Ammon's horn (tissue), 1 donor: ENCODE measurements at places on chromosomes 11 and 22.

GRCh38 chr11:61162092-61162941 lies 1.1 kb upstream of the VPS37C start:
- DNase-seq = peak; percentile 64

GRCh38 chr11:78163828-78164227 lies 24.4 kb upstream of the ALG8 start:
- no peak for DNase-seq

DNA sequence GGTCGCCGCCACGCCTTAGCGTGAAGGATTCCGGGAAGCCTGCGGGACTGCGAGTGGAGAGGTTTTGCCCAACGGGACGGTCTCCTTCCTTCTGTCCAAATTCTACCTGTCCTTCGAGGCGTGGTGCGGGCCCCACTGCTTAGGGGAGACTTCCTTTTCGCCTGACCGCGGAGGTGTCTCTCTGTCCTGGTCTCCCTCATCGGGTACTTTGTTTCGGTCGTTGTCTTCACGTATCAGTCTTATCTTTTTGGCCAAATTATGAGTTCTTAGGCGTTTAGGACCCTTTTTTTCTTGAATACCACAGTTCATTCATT lies 388 bp downstream of the HINFP start:
- DNase-seq = no peak

GRCh38 chr22:31520051-31520450 lies 23.7 kb downstream of the SFI1 start:
- no peak for DNase-seq

DNA sequence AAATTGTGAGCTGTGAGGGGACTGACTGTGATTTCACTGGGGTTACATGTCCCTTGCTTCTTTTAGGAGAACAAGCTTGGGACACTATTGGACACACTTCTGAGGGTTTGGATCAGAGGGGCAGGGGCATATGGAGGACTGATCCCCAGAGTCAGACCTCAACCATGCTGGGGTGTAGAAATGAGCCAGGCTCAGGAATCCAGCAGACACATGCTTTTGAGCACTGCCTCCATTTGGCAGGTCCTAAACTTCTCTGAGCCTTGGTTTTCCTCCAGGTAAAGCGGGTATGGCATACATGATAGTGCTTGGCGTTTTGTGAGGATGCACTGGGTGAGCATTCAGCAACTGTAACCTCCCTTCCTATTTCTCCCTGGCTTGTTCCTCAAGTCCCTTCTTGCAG lies 74.7 kb downstream of the ADAMTS15 start:
- DNase-seq = no peak

DNA sequence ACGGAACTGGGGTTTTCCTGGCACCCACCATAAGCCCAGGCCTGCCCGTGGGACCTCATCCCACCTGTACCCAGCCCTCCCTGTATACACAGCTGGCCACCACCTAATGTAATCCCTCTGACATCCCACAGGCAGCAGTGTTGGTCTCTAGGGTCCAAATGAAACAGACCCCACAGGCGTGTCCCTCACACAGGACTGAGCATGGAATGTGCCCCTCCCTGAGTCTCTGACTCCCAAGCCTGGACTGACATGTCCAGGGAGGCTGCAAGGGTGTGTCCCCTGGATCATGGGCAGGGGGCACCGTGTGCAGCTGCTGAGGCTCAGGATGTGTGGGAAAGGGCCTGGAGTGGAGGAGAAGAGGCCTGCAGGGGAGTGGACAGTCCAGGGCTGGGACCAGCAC lies 50.6 kb upstream of the PPARA start:
- DNase-seq = no peak

DNA sequence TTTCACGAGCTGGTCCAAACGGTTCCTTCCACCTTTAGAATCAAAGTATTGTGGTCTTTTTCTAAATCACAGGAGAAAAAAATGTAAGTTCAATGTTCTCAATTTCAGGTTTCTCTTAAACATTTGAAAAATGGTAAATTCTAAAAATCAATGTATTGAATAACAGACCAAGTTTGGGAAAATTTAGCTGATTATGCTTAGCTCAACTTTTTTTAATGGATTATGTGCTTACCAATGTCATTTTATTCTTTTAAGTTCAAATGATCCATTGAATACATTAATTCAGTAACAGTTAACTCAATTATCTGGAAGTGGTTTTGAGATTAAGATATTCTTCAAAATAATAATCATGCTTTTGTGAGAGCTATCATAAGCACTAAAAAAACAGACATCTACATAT lies 5.1 kb downstream of the PRDM10 start:
- no peak for DNase-seq

DNA sequence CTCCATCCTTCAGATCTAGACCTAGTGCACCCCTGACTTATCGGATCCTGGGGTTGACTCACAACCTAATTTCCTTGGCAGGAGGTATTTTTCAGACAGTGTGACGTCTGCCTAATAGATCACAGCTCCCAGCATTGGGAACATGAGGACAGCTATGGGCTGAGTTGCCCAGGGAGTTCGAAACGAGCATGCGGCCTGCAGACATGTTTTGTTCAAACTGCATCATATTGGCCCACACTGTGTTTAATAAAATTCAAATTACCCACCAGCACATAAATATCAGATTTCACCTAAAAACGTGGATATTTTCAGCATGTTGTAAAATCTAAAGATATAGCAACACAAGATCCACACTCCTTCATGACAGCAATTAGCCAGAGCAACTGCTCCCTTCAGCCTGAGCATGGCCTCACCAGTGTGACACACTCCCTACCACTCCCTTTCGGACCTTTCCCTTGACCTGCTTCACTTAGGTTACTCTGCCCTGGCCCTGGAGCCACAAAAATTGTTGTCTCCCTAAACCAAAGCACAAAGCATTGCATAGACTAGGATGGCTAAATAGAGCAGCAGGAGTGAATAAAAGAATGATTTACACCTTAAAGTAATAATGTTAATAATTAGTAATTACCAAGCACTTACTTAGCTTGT lies 53.6 kb upstream of the USP47 start:
- no peak for DNase-seq

- DNase-seq = no peak
These were observed 103.3 kb downstream of the PDE3B start for GRCh38 chr11:14746857-14747395.

DNA sequence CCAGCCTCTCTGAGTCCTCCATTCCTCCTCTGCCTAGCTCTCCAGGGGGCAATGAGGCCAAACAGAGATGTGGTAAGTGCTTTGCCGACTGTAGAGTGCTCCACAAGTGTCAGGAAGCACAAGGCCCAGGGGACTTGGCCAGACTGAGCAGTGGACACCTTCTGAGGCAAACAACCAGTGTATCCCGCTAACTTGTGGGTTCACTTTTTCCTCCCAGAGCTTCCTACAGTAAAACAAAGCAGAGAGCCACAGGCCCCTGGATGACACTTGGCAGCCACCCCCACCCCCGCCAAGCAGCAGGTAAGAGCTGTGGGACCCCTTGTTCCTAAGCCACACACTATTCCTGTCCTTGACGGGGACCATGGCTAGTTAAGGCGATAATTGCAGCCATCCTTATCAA lies 160.9 kb downstream of the CACNA1I start:
- no peak for DNase-seq

- peak; percentile 51 for DNase-seq
These were observed 103.6 kb upstream of the HSD17B12 start for GRCh38 chr11:43576803-43577521.

GRCh38 chr11:67652965-67653845 lies 2.7 kb upstream of the ACY3 start:
- DNase-seq = no peak
